Inflammatory macrophage (primary cell): ENCODE measurements at places on chromosomes 1 and 21.

- no peak for DNase-seq
Measured at GRCh38 chr1:162930532-162930931, 69.6 kb upstream of the CCDC190 start.

DNA sequence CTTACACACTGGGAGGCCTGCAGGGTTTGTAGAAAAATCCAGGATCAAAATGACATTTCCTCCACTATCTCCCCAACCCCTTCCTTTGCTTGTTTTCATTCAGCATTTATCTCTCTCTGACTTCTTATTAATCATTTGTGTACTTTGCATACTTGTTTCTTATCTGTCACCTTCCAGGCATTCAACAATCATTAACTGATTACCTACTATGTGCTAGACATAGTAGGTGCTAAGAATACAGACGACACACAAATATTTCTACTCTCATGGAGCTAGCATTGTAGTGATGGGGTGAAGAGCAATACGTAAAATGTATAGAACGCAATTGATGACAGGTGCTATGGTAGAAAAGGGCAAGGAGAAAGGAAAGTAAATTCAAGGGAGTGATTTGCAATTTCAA is 20.9 kb downstream of the TRABD2B start:
- DNase-seq = no peak

DNA sequence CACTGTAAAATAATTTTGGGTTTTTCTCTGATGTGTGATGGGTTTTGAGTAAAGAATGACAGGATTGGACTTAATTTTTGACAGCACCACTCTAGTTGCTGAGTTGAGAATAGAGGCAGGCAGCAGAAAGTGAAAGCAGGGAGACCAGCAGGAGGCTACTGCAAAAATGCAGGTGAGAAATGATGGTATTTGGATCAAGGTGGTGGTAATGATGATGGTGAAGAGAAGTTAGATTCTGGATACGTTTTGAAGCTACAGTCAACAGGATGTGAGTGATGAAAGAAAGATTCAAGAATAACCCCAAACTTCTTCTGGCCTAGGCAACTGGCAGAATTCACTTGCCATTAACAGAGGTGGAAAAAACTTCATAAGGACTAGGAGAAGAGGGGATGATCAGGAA is 14.8 kb upstream of the AK5 start:
- DNase-seq = no peak

- DNase-seq = no peak
Measured at GRCh38 chr1:165284454-165284853, 72.1 kb downstream of the LMX1A start.

- DNase-seq = no peak
Measured at GRCh38 chr1:27428316-27429028, 36.0 kb downstream of the GPR3 start.

- no peak for DNase-seq
Measured at GRCh38 chr1:97943354-97943753, 22.5 kb upstream of the DPYD start.
